ENCODE measurements at places on chromosomes 12 and 14. TPM values are rescaled to one million over a fixed set of nuclear protein-coding genes. Genes with fewer than 3 reads are reported as not detected.

ACOT6 gene
- not detected for total RNA-seq

GLIPR1 gene
- total RNA-seq = 4.3 TPM

PAWR gene
- 24.6 TPM for total RNA-seq

OLR1 gene
- not detected for total RNA-seq

IFI27 gene
- 160 TPM for total RNA-seq

SERPINA3 gene
- total RNA-seq = 10.9 TPM

PUS7L gene
- total RNA-seq = 3.7 TPM
